ENCODE measurements at places on chromosomes 5 and 9.

- no peak for DNase-seq
Measured at GRCh38 chr5:78569441-78569840, 79.1 kb downstream of the LHFPL2 start.

DNA sequence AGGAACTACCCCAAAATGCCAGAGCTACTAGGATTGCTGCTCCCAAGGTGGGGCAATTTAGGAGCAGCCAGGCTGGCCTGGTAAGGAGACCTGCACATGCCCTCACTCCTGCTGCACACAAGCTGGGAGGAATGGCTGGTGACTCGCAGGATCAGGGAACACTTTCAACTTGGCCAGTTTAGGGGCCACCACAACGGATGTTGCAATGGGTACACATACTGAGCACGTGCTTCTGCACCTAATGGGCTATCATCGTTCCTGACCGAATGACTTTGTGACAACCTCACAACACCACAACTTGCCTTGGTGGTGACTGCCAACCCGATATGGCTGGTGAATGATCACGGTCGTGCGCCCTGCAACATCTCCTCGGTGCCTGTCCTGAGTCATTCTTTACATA, 172.0 kb downstream of the ROR2 start:
- no peak for DNase-seq

GRCh38 chr5:988322-988721, 20.3 kb upstream of the NKD2 start:
- DNase-seq = no peak

DNA sequence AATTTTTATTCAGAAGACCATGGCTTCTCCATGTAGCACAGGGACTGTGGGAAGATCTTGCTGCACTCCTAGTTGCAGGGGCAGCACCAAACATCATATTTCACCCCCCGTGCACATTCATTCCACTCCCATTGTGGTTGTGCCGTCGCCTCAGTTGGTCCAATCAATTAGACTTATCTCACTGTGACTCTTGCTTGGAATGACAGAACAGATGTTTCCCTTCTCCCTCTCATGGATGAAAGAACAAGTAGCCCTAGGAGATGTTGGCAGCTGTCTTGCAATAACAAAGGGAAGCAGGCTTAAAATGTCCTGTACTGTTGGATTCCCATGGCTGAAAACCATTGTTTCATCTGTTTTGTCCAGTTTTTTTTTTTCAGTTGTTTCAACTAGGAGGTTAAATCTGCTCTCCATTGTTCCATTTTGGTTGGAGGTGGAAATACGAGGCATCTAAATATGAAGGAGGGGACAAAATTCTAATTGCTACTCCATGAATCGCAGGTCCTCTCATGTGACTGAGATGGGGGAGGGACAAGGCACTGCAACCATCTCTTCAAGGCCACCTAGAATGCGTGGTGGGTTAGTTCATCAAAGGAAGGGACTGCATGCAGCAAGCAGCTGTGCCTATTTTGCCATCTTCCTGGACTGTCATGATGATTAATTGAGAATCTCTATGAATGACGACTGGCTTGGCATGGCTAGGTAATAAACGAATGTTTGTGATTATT, 214.4 kb downstream of the NSG2 start:
- no peak for DNase-seq

DNA sequence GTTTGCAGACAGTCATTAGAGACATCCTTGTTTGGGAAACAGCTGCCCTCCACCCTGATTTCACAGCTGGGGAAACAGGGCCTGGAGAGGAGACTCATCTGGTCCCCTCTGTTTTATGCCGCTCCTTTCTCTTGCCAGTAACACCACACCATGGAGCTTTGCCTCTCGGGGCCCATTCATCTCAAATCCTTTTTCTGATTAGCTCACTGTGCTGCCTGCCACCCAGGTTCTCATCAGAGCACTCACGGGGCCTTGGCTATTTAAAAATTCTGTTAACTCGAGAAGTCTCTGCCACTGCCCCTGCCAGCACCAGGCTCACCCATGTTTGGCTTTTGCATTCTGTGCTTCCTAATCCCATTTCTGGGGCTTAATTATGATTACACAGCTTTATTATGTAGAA, 36.8 kb upstream of the C5orf58 start:
- DNase-seq = no peak

DNA sequence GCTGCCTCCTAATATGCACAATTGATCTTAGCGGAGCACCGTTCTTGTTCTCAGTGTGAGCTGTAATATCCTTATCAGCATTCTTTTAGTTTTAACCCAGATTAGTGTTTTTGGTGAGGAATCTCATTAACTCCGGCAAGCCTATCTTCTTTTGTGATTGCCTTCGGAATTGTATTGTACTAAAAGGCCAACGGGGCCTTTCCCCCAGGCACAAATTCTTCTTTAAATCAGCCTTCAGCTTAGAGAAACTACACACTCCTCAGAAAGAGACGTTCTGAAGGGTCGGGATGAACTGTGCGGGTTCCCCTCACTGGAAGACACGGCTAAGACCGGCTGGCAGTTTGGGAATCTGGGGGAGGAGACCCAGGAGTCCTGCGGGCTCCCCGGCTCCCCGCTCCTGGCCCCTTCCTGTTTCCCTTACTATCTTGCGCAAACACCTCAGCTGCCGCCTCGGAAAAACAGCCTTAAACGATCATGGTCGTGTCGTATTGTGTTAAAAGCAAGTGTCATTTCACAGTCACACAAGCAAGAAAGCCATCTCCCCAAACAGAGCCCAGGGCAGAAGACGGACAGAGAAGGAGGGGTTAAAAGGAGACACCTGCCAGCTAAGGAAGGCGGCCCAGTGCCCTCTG, 353.1 kb upstream of the IRX2 start:
- no peak for DNase-seq

Data from activated CD4-positive, alpha-beta T cell treated with anti-CD3 and anti-CD28 coated beads, Interleukin-2, Interleukin-6, amounts not matched to agents 100 ng/mL and 50 ng/mL, durations not matched to agents 16 hours and 8 hours (primary cell).